ENCODE measurements at places on chromosomes 11 and 22.

DNA sequence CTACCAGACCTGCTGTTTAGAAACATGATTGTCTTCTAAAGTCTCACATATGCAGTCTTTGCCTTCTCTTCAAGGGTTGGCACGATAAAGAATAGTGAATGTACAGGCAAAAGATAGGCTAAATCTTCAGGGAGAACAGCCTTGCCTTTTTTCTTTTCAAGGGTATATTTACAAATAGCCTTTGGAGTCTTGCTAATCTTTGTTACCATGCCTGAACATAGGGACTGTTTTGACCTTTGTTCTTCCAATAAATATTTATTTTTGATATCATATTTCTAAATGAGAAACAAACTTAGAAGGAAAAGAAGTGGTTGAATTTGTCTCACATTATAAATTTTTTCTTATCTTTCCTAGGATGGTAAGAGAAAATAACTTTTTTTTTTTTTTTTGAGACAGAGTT is 12.7 kb downstream of the CSTPP1 start:
- no peak for DNase-seq

DNA sequence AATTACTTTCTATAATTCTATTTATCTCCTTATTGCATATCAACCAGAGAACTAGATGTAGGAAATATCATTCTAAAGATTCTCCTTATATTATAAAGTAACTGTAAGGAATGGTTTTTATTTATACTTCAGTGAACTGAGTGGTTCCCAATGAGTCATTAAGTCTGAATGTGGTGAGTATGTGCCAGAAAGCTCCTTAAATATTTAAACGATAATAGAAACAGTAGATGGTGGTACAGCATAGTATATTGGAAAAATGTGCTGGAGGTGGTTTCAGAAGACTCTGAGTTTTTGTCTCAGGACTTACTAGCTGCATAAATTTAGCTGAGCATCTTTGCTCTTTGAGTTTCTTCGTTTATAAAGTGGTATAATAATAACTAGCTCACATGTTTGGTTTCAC is 653.5 kb downstream of the FAM181B start:
- no peak for DNase-seq

DNA sequence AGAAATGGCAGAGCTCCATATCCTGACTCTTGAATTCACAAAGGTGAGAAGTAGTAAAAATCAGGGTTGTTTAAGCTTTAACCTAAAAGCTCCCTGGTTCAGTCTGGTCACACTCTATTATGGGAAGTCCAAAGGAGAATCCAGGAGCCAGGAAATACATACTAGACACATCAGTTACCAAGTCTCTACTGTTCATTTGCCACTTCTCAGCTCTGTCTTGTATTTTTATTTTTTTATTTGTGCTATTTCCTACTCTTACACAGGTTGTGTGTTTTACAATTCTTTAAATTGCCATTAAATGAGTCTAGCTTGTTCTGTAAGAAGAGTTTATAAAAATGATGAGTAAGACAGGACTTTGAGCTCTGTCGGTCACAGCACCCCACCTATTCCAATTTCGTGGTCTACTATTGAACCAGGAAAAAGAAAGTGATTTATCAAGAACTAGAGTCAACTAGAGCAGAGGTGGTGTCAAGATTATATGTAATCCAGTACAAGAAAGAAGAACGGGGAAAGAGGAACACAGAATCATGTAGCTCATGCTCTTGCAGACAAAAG is 9.7 kb downstream of the MS4A12 start:
- DNase-seq = no peak

DNA sequence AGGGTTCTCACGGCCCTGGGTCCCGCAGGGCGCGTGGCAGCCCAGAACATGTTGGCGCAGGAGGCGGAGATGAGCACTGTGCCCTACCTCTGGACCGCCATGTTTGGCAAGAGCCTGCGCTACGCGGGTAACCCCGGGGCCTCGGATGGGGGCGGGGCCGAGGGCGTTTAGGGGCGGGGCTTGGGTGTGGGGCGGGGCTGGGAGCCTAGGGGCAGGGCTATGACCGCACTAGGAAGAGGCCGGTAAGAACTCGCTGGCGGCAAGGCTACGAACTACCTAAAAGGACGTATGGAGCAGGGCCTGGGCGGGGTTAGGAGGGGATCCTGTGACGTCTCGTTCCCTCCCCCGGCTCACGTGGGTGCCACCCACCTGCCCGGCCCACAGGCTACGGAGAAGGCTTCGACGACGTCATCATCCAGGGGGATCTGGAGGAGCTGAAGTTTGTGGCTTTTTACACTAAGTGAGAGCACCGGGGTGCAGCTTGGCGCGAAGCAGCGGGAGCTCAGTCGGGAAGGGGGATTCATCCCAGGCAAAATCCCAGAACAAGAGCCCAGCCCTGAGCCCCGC is 2.8 kb upstream of the LZTR1 start:
- DNase-seq = peak; percentile 88

- no peak for DNase-seq
These were observed 4.3 kb upstream of the SH3BP1 start for GRCh38 chr22:37635157-37635556.

GRCh38 chr11:65558930-65559509 is 861 bp upstream of the LTBP3 start:
- no peak for DNase-seq

GRCh38 chr22:41146573-41146972 is 54.2 kb downstream of the EP300 start:
- DNase-seq = no peak

GRCh38 chr11:86143087-86144030 is 74.5 kb upstream of the PICALM start:
- peak; percentile 31 for DNase-seq

- no peak for DNase-seq
These were observed 3.1 kb downstream of the HMBS start for GRCh38 chr11:119087747-119088241.

DNA sequence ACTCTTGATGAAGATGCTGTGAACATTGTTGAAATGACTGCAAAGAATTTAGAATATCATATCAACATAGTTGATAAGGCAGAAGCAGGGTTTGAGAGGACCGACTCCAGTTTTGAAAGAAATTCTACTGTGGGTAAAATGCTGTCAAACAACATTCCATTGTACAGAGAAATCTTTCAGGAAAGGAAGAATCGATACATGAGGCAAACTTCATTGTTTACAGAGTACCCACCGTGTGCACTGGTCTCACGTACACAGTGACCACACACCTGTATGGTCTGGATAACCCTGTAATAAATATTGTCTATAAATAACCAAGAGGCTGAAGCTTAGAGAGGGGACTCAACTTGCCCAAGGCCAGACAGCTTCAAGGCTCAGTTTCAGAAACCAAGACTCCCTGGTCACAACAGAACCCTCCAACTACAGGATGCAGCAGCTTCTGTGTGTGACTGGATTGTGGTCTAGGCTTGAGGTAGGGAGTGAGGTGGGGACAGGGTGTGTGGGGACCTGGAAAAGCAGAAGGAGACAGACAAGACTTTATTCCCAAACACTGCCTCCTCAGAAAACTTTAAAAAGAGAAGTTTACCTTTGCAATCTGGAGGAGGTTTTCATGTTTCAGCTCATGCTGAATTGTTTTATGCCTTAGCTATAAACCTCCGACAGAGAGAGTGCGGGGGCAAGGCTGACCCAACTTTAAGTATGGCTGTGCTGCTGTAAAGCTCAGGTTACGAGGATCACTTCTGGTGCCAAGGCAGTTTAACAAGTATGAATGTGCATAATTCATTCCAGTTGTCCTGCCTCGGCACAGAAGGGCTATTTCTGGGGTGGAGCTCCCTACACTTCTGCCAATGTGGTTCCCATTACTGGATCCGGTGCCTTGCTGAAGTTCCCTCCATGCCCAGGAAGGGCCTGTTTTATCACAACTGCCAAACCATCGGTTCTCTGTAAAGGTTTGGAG is 372.6 kb upstream of the NARS2 start:
- DNase-seq = no peak

DNA sequence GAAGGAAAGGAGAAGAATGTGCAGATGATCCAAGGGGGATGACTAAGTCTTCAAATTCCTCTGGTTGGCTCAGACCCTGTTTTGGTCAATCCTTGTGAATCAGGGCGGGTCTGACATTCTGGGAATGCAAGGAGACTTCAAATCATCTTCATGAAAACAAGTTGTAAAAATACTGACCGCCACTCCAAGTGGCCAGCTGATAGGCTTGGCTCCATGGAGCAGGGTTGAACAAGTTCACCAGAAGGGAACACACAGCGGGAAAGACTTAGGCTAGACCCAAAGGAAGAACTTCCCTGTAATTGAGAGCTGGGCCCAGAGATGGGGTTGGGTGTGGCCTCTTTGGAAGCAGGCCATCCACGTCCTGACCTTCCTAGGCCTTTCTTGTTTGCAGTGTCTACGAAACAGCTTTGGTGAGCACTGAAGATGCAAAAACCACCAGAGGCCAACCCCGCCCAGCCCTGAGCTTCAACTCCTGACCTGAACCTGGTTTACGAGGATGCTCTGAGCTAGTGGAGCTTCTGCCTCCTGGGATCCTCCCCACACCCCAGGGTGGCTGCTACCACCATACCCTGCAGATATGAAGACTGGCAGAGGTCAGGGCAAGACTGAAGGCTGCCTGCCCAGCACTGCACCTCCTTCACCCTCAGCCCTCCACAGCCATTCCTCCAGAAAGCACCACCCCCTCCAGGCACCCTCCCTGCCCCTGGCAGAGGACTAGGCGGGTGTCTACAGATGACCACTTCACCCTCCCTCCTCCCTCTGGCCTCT is 26.1 kb downstream of the GDPD5 start:
- DNase-seq = no peak

DNA sequence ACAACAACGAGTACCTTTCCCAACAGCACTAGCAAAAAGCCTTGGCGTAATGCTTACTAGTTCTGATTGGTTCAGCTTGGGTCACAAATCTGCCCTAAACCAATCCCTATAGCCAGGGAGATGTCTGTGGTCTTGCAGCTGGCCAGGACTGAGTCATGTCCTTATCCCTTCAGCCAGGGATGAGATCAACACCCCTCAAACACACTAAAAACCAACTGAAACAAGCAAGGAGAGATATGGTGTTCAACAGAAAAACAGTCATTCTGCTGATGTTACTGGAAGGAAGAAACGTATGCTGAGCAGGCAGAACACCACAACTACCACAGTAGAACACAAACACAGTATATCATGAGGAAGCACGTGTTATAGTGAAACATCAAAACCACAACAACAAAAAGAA is 375.6 kb downstream of the LARGE1 start:
- no peak for DNase-seq

DNA sequence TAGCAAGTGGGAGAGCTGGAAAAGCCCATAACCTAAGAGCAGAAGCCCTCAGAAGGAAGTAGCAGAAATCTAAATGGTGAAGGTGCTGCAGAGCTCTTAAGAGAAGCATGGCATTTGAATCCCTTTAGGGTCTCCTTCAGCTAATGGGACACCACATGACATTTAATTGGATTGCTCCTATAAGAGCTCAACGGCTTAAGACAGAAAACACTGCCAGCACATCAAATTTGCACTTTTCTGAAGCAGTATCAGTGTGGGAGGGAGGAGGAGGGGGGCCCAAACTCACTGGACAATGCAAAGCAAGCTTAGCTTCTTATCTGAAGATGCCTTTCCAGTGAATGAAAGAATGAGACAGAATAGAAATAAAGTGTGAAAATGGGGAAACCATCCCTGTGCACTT is 287.9 kb upstream of the MTNR1B start:
- DNase-seq = no peak

- DNase-seq = no peak
These were observed 26.3 kb downstream of the SLC1A2 start for GRCh38 chr11:35393098-35393497.

DNA sequence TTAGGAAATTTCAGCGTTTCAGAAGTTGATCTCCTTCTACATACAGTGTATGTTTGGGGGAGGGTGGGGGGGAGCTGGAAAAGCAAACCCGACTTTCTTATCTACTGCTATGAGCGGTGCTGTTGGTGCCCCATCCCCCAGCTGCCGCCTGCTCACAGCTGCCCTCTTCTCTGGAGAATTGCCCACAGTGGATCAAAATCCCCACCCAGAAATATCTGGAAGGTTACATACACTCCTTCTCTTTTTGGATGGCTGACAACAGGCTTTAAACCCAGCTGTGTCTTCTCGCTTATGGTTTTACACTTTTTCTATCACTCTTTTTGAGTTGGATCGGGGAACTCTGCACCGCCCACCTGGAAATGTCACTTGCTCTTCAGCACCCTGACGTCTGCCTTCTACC is 56.4 kb downstream of the DHCR7 start:
- no peak for DNase-seq

GRCh38 chr22:38177926-38178604 is 3.6 kb downstream of the PLA2G6 start:
- no peak for DNase-seq

DNA sequence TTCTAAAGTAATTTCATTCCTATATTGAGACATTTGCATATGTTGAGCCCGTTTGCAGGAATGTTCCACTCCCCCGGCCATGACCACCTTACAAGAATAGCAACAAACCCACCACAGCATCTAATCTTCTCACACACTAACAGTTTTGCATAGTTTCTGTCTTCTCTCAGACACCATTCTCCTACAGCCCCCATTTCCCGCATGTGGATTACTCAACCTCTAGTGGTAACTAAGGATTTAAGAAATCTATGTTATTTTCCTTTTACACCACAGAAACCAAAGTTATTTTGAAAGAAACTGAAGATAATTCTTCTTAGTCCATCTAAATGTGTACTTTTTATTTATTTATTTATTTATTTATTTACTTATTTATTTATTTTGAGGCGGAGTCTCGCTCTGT is 2.3 kb downstream of the MS4A4E start:
- DNase-seq = no peak

- peak; percentile 96 for DNase-seq
These were observed 14.7 kb upstream of the PISD start for GRCh38 chr22:31676700-31677099.

DNA sequence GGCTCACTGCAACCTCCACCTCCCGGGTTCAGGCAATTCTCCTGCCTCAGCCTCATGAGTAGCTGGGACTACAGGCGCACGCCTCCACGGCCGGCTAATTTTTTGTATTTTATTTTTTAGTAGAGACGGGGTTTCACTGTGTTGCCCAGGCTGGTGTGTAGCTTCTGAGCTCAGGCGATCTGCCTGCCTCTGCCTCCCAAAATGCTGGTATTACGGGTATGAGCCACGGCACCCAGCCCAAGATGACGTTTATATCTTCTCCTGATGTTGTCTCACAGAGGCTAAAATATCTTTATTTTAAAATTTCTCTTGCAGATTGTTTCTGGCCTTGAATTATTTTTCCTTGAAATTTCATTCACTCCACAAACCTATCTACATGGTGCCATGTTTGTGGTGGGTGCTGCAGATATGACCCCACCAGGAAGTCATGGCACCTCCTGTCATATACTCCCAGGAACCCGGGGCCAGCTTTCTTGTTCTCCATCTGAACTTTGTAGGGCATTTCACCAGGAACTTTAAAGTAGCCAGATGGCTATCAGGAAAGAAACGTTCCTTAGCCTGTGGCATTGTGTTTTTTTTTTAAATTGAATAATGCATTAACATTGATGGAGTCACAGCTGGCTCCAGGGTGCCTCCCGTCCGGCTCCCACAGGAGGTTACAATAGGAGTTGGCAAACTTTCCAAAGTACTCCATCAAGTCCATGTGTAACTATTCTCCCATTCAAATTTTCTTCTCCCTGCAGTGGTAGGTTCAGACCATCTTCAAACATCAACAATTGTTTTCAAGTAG is 42.0 kb upstream of the LIPT2 start:
- DNase-seq = no peak

GRCh38 chr11:100687054-100687629 is at the start of gene ARHGAP42:
TSS of gene ARHGAP42 (plus strand) at chr11:100687288. CDS start at chr11:100687679, 391 bp downstream.
- peak; percentile 51 for DNase-seq

Measured in CD4-positive, alpha-beta T cell treated with Interleukin-15 for 1 hour (primary cell).